D341Med (cell line): ENCODE measurements at places on chromosomes 3 and 15.

GRCh38 chr15:39621976-39622375, 41.1 kb downstream of the THBS1 start:
- DNase-seq, result no peak

DNA sequence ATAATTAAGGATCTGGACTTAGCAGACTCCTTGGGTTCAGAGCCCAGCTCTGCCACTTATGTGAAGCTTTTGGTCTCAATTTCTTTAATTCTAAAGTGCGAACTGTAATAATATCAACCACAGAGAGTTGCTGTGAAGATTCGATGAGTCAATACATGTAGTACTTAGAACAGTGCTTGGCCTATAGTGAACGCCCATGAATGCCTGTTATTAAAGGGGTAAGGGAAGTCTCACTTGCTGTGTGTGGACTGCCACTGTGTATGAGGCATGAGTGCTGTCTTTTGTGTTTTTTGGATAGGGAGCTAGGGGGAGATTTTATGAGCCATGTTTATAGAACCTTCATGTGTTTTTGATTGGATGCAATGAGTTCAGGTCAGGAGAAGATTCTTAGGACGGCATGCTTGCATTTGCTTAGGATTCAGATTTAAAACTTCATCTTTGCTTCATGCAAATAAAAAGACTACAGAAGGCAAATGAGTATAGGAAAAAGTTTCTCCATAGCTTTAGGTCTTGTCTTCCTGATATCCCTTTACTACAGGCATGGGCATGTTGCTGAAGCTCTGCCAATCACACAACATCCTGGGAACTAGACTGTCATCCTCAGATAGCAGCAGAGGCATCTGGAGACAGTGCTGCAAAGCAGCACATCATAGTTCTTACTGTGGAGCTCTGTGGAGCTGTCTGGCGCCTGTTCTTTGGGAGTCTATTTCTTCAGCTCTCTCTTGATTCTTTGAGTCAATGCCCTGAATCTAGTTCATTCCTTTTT, 50.0 kb downstream of the PLS1 start:
- no peak for DNase-seq

DNA sequence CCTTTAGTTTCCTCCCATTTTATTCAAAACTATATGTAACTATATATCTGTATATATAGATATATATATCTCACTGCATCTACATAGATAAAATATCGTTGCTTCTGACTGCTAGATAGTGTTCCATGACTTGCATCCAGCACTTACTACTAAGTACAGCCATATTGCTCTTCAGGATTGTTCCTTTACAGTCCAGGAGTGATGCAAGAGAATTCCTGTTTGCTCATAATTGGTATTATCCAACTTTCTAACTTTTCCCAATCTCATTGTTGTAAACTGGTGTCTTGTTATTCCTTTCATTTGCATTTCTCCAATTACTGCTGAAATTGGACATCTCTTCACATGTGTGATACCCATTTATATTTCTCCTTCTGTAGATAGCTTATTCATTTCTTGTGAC, 99.8 kb upstream of the STRIT1 start:
- no peak for DNase-seq

DNA sequence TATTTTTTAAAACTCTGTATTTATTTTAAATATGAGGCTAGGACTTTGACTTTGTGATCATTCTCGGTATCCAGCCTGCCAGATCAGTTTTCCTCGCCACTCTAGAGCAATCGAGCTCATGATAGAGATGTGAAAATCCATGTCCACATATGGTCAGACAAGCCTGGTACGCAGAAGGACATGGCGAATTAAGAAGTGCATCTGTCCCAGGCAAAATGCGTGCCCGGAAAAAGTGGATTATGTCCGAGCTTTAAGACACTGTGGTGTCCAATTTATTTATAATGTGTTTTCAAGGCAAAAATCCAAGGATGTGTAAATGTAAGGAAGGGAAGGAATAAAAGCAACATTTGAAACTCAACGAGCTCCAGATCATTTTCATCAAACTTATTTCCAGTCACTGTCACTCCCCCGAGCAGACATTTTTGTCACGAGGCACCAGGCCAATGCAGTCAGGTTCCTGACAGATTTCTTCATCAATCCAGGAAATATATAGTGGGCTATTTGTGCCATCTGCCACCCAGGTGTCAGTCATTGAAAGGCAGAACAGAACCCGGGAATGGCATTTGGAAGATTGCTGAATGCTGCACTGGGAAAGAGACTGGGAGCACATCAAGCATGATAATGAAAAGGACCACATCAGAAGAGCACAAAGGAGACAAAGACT, 825.7 kb downstream of the SQOR start:
- DNase-seq, result no peak

GRCh38 chr3:31978553-31978952, 2.5 kb downstream of the OSBPL10 start:
- DNase-seq, result no peak

- no peak for DNase-seq
These were observed 81.3 kb upstream of the RNF7 start for GRCh38 chr3:141656771-141657170.

GRCh38 chr3:133896002-133896761, 500 bp upstream of the RAB6B start:
- DNase-seq, result peak; percentile 42

- DNase-seq, result no peak
These were observed 5.5 kb upstream of the FSIP1 start for GRCh38 chr15:39788108-39788507.

DNA sequence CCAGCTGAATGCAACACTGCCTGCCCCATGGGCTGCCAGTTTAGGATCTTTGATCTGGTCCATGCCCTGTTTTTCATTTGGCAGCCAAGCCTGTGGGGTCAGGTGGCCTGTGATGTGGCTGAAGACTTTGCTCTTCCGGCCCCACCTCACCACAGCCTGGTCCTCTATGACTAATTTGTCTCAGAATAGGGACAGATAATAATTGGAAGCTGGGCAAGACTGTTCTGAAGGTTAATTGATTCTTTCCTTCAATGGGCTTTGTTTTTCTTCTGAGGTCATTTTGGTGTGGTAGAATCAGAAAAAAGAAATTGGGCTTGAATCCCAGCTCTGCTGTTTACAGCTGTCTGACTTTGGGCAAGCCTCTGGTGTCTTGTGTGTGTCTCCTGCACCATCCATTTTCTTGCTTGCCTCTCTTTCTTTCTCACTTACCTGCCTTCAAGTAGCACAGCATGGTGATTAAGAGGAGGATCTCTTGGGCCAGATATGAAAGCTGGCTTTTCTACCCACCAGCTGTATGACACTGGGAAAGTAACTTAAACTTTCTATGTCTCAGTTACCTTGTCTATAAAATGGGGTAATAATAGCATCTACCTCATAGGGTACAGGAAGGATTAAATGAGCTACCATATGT, 24.2 kb downstream of the ABHD2 start:
- no peak for DNase-seq

DNA sequence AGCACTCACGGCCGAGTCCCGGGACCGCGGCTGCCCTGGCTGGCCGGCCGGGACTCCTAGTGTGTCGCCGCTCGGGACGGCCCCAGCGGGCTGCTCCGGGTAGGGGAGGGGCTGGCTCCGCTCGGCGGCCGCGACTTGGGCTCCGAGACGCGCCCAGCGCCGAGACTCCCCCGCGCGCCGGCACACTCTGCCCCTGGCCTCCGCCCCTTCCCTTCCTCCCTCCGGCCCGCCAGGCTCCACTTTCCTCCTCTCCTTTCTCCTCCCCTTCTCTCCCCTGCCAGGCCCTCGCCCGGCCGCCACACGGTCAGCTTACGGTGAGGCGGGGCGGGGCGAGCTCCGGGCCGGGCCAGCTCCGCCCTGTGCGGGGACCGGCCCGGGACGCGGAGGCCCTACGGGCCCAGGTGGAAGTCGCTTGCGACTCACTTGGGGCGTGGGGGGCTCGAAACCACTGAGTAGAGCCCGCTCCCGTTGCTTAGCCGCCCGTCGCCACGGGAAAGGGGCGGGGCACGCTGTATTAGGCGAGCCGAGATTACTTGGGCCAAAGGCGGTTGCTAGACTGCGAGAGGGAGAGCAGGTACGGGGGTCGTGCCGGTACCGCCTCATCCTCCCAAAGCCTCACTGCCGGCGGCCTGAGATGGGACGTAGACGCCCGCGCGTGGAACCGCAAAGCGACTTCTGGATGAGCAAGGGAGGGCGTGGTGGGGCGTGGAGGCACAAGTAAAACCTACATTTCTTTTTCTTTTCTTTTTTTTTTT, at the start of gene ITGB5:
ITGB5 (minus strand) TSS at position 189 of the 755 bp plus-strand sequence. CDS start 365 bp downstream, outside the sequence.
- peak; percentile 75 for DNase-seq

GRCh38 chr15:87829332-87830050, 427.0 kb downstream of the NTRK3 start:
- no peak for DNase-seq

DNA sequence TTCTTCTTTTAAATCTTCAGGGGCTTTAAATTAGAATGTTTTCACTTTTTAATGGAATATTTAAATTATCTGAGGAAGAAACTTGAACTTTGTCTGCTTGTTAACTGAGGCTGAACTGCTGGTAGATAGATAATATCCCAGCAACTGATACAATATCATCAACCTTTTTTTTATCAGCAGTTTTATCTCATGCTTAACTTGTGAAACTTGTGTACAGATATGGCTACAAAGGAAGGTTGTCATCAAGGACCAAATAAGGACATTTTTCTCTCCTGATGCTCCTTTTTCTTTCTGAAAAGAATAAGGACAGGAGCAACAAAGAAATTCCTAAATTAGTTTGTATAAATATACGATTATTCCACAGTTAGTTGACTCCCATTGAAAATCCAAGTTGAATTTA, 66.4 kb upstream of the KBTBD8 start:
- DNase-seq, result no peak

DNA sequence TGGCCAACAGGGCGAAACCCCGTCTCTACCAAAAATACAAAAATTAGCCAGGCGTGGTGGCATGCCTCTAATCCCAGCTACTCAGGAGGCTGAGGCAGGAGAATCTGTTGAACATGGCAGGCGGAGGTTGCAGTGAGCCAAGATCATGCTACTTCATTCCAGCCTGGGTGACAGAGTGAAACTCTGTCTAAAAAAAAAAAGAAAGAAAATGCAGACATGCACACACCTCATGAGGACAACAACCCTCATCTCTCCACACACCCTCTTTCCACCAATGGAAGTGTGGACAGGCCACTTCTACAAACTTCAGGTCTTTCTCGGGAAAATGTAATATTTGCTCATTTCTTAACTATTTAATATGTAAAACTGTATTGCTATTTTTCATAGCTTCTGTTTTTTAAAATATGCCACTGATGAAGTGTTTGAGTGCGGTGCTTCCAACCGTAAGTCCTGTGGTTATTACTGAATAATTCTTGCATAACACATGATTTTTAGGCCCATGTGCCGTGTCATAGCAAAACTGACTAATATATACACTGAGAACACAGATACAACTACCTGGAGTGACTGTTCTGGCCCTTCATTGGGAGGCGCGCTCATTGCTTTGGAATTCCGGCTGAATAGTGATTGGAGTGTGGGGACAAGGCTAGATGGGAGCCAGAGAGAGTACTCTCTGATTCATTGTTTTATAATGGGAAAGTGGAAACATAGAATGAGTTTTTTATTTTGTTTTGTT, 23.1 kb downstream of the LRRC31 start:
- no peak for DNase-seq

DNA sequence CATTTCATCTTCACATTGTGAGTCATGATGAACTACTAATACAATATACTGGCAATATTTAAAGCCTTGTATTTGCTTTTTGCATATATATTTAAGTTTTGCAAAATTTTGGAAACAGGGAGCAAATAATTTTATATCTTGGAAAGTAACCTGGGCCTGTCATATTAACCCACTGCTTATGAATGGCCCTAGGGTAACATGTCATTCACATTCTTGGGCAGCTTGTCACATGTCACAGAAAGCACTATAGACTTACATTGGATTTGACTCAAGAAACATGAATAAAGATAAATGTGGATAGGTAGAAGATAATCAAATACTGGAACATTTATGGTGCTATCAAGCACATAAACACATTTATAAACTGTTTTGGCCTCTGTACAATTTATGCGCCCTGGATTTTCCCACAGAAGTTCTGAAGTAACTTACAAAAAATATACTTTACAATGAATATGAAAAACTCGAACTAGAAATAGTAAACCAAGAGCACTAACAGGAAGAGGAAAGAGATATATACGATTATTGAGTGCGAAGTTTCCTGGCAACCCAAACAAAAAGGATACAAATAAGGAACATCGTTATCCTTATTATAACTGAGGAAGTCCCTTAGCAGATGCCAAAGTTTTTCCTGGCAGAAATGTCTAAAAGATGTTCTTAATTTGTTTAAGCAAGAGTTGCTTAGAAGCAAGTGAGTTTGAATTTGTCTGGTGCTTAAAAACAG, 257.2 kb downstream of the RBMS3 start:
- no peak for DNase-seq

- DNase-seq, result no peak
These were observed 385.7 kb downstream of the CNTN4 start for GRCh38 chr3:2484162-2485026.

GRCh38 chr3:72682936-72683452, 165.3 kb downstream of the SHQ1 start:
- peak; percentile 50 for DNase-seq

DNA sequence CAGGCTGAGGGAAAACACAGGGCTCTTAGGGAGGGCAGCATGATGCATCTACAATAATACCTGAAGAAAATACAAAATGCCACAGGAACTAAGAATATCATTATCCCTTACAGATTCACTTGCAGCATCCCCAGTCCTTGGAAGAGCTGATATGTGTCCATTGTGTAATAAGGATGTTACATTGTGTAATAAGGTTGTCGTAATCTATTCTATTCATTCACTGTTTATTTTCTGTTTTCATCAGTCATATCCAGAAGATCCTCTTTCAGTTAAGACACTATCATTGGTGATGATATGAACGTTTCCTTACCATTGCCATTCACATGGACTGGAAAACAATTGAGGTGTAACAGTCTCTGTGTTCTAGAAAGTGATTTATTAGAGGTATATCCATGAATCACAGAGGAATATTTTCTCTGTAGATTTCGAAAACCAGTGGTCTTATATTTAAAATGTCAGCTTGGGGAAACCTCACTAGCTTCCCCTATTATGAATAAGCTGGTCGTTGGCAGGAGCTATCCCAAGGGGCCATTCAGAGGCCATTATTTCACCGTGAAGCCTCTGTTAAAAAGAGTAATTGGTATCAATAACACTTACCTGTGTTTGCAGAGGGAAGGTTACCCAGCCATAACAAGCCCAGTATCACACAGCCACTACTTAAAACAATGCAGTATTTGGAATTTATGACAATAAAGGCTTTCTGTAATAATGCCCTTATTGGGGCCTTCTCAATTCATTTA, 241.1 kb downstream of the ZNF385D start:
- no peak for DNase-seq

GRCh38 chr3:123759311-123759710, 124.8 kb downstream of the MYLK start:
- no peak for DNase-seq

DNA sequence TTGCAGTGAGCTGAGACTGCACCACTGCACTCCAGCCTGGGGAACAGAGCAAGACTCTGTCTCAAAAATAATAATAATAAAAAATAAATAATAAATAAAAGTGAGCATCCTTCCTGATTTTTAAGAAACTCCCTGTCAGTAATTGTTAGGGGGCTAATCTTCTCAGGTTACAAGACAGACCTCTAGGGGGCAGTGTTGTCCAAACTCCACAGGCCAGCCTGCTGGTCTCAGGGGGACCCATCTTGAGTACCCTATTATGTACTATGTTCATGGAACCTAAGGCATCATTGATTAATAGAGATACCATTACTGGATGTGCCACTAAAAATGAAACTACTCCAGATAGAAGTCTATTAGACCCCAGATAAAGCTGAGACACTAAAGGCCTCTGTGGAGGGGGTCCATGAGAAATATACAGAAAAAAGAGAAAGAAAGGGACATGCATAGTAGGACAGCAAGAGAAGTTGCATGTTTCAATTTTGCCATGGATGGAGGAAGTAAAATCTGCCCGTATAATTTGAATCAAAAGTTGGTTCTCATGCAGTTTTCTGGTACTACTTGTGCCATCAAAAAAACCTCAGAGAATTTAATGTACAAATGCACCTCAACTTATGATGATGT, 85.5 kb upstream of the CDV3 start:
- DNase-seq, result no peak
